Type B pancreatic cell (in vitro differentiated cells): ENCODE measurements at places on chromosomes 6 and 20. TPM values are rescaled to one million over a fixed set of nuclear protein-coding genes. Genes with fewer than 3 reads are reported as not detected.

The MAS1 gene
- not detected in 2 replicates for total RNA-seq

The CCM2L gene
- total RNA-seq = 0.19 and 0.63 TPM in 2 replicates

The PHACTR2 gene
- total RNA-seq = 59.2 and 69.9 TPM in 2 replicates

The SLC35D3 gene
- 0.41 and 0.50 TPM in 2 replicates for total RNA-seq

The AFG1L gene
- 7.8 and 9.6 TPM in 2 replicates for total RNA-seq

The HLA-DRB5 gene
- 9.2 and 22.1 TPM in 2 replicates for total RNA-seq

The EYS gene
- 1.5 and 3.0 TPM in 2 replicates for total RNA-seq

The COL21A1 gene
- 12.2 and 12.8 TPM in 2 replicates for total RNA-seq
